ENCODE measurements at places on chromosomes 13 and 19. TPM values are rescaled to one million over a fixed set of nuclear protein-coding genes. Genes with fewer than 3 reads are reported as not detected.

- no peaks in the 10 kb centered on the region for H3K36me3 ChIP-seq
- H3K27ac ChIP-seq, result no peak overlapping the region
- DNase-seq, result no peak
- no peak overlapping the region for H3K4me3 ChIP-seq
Measured at GRCh38 chr13:75279834-75280369, 202.1 kb downstream of the TBC1D4 start.

- no peak for DNase-seq
- no peaks in the 10 kb centered on the region for H3K27me3 ChIP-seq
- no peaks in the 10 kb centered on the region for H3K36me3 ChIP-seq
Measured at GRCh38 chr13:25915840-25916518, 135.8 kb downstream of the SHISA2 start.

DNA sequence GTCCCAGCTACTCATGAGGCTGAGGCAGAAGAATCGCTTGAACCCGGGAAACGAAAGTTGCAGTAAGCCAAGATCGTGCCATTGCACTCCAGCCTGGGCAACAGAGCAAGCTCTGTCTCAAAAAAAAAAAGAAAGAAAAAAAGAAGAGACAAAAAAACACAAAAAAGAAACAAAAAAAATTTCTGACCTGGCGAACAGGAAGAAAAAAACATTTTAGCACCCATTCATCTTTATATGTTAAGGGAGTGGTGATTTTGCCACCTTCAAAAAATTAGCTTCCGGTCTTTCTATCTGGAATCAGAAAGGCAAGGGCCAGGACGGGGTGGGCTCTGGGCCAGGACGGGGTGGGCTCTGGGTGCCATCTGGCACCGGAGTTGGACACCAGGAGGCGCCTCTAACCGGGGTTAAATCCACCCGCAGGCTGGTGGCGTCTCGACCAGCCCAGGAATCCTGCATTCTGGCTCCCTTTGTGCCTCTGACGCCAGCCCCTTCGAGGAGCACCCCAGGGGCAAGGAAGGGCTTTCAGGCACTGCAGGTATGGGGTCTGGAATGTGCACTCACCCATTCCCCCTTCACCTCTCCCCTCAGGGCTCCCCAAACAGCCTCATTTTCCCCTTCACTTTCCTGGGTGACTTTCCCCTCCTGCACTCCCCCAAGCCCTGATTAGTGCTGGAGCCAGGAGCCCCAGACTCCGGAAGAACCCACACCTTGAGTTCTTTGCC is 10.4 kb upstream of the ZSWIM4 start:
- H3K4me1 ChIP-seq, result peaks cover 16% of the 10 kb centered on the region
- no peak overlapping the region for H3K4me3 ChIP-seq
- DNase-seq, result peak; percentile 82
- H3K27ac ChIP-seq, result no peak overlapping the region
- no peaks in the 10 kb centered on the region for H3K27me3 ChIP-seq

DNA sequence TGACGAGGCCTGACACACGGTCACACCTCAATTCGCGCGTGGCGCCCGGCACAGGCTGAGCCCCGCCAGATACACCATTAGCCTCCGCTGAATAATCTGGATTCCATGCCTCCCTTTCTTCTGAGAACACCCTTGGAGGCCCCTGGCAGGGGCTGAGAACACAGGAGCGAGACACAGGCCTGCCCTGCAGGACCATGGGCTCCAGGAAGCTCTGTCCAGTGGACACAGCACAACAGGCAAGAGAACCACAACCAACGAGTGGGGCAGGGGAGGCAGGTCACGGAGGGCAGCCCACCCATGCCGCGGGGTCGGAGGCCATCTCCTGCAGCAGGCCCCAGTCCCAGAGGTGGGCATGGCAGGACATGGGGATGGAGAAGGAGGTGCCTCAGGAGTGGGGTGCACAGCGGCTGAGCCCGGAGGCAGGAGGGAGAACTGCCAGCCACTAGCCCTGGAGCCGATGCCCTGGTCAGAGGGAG is 75.8 kb upstream of the C13orf46 start:
- H3K36me3 ChIP-seq, result no peaks in the 10 kb centered on the region
- H3K27ac ChIP-seq, result no peak overlapping the region
- no peak overlapping the region for H3K4me3 ChIP-seq
- no peaks in the 10 kb centered on the region for H3K4me1 ChIP-seq

- DNase-seq, result no peak
- H3K36me3 ChIP-seq, result no peaks in the 10 kb centered on the region
- no peak overlapping the region for H3K27ac ChIP-seq
- H3K4me1 ChIP-seq, result no peaks in the 10 kb centered on the region
- H3K27me3 ChIP-seq, result no peaks in the 10 kb centered on the region
- peak overlapping the region; percentile 61 for H3K4me3 ChIP-seq
Measured at GRCh38 chr19:34481861-34482379, 362 bp downstream of the WTIP start.

GPR183 gene
- not detected for total RNA-seq

LILRB5 gene
- total RNA-seq, result not detected

WDR18 gene
- 116 TPM for total RNA-seq

RNF225 gene
- 0.60 TPM for total RNA-seq

PPM1N gene
- total RNA-seq, result 1.6 TPM

SLC25A15 gene
- 20.3 TPM for total RNA-seq

GRCh38 chr19:1968279-1969175 is 27.6 kb downstream of the CSNK1G2 start:
- H3K4me3 ChIP-seq, result no peak overlapping the region
- H3K27me3 ChIP-seq, result no peaks in the 10 kb centered on the region
- peaks cover 14% of the 10 kb centered on the region for H3K36me3 ChIP-seq
- no peak overlapping the region for H3K27ac ChIP-seq
- DNase-seq, result no peak
- peaks cover 5% of the 10 kb centered on the region for H3K4me1 ChIP-seq

- H3K27me3 ChIP-seq, result peaks cover 39% of the 10 kb centered on the region
- no peaks in the 10 kb centered on the region for H3K36me3 ChIP-seq
- DNase-seq, result no peak
- H3K4me3 ChIP-seq, result no peak overlapping the region
- no peak overlapping the region for H3K27ac ChIP-seq
- H3K4me1 ChIP-seq, result no peaks in the 10 kb centered on the region
Measured at GRCh38 chr19:39736088-39736487, 1.7 kb downstream of the CLC start.

DNA sequence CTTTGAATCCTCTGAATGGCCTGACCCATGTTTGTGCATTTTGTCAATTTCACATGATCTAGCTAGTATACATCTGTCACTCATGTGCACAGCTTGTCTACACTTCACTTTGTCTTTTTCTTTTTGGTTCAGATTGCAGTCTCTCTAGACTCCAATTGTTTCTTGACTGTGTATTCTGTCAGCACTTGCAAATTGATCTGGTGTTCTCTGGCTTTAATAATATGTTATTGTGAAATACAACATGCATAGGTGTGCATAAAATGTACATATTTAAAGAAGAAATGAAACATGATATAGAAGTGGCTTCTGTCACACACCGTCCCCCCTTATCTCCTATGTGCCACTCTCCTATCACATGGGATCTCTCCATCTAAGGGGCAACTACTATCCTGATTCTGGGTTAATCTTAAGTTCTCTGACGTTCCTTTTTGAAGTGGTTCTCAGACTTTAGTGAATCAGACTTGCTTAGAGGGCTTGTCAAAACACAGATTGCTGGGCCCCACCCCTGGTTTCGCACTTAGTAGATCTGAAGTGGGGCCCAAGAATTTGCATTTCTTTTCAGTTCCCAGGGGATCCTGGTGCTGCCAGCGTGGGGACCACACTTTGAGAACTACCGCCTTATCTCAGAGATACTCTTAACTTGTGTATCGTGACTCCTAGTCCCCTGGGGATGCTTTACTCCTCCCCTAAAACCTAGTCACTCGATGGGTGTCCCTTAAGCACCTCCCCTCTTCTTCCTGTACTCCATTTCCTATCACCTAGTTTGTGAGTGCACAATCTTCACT is 5.8 kb downstream of the KRTDAP start:
- peaks cover under 1% of the 10 kb centered on the region for H3K4me1 ChIP-seq
- H3K27ac ChIP-seq, result no peak overlapping the region
- H3K27me3 ChIP-seq, result peaks cover 31% of the 10 kb centered on the region
- H3K36me3 ChIP-seq, result no peaks in the 10 kb centered on the region
- no peak overlapping the region for H3K4me3 ChIP-seq

DNA sequence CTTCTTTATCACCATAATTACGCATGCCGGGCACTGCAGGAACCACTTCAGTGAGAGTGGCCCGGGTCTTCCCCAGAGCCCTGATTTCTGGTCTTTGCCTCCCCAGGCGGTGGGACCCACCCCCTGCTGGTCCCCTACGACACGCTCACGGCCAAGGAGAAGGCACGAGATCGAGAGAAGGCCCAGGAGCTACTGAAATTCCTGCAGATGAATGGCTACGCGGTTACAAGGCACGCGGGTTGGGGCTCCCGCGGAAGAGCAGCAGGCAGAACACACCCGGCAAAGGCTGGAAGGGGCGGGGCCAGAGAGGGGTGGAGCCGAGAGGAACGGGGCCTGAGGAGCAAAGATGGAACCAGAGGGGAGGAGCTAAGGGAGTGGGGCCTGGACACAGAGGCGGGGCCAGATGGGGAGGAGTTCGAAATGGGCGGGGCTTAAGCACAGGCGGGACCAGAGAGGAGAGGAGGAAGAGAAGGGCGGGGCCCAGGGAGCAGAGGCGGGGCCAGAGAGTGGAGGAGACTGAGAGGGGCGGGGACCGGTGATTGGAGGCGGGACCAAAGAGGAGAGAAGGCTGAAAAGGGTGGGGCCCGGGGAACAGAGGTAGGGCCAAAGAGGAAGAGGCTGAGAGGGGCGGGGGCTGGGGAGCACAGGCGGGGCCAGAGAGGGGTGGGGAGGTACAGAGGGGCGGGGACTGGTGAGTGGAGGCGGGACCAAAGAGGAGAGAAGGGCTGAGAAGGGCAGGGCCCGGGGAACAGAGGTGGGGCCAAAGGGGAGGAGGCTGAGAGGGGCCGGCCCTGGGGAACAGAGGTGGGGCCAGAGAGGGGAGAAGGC is 73.4 kb downstream of the RYR1 start:
- H3K27me3 ChIP-seq, result no peaks in the 10 kb centered on the region
- peak; percentile 94 for DNase-seq
- H3K4me3 ChIP-seq, result no peak overlapping the region
- peaks cover 5% of the 10 kb centered on the region for H3K4me1 ChIP-seq
- H3K27ac ChIP-seq, result no peak overlapping the region

All from A673 (cell line).